ENCODE measurements at places on chromosomes 11 and 22. TPM values are rescaled to one million over a fixed set of nuclear protein-coding genes. Genes with fewer than 3 reads are reported as not detected.

DNA sequence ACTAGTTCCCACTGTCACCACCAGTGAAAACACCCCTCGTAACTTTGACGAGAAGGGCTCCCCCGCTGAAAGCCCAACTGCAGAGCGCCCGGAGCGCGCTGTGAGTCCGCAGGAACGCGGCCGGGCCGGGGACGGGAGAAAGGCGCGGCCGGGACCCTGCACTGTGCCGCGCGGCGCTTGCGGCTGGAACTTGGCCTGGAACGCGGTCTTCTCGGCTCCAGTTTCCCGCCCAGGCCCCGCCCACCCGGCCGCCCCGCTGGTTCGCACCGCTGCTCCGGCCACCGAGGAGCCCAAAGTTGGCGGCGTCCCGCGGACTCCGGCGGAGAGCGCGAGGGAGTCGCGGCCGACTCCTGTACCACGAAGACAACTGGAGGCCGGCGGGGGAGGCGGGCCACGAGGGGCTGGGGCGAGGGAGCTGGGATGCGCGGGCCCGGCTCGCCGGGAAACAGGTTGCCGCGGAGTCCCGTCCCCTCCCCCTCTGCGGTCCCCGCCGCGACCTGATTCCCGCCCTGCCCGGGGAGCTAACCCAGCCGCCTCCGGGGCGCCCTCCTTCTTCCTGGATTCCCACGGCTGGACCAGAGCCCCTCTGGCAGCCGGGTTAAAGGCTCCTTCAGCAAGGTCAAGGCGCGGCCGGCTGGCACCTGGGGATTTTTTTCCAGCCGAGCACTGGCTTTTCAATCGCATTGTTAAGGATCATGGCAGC is 3.4 kb downstream of the TENM4 start:
- H3K27me3 ChIP-seq = peaks cover 46% of the 10 kb centered on the region
- DNase-seq = peak; percentile 82
- H3K36me3 ChIP-seq = no peaks in the 10 kb centered on the region
- H3K4me3 ChIP-seq = peak overlapping the region; percentile 92

GRCh38 chr11:133902506-133902905 is 54.3 kb downstream of the IGSF9B start:
- H3K4me1 ChIP-seq = no peaks in the 10 kb centered on the region
- H3K27me3 ChIP-seq = no peaks in the 10 kb centered on the region
- peaks cover 37% of the 10 kb centered on the region for H3K36me3 ChIP-seq

GRCh38 chr11:57490456-57491248 is 24.9 kb downstream of the SLC43A1 start:
- peaks cover 8% of the 10 kb centered on the region for H3K4me1 ChIP-seq
- no peak overlapping the region for H3K27ac ChIP-seq
- H3K36me3 ChIP-seq = peaks cover 24% of the 10 kb centered on the region

- no peak for DNase-seq
- no peaks in the 10 kb centered on the region for H3K36me3 ChIP-seq
- H3K4me1 ChIP-seq = peaks cover 7% of the 10 kb centered on the region
Measured at GRCh38 chr22:33569018-33569417, 351.3 kb downstream of the LARGE1 start.

Gene DDX25
- total RNA-seq = 7.4 TPM
